GM12892 (cell line): ENCODE measurements at places on chromosomes 12 and 14.
A peak's percentile ranks its signal among the peaks of the same experiment; 100 is the strongest.

DNA sequence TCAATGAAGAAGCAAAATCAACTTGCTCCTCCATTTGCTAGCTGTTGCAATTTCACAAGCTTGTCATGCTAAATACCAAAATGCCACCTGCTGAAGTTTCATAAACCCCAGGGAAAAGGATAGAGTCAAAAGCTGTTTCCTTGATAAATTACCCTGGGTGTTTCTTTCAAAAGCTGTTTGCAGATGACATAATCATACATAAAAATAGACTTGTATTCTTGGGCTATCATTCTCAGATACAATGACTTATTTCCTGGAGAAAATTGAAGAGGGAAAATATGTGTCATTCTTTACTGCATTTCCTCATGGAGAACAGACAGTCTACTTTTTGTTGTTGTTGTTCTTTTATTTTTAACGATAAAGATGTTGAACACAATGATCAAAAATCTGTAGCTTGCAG, 119.2 kb downstream of the GALC start:
- no peak for DNase-seq

DNA sequence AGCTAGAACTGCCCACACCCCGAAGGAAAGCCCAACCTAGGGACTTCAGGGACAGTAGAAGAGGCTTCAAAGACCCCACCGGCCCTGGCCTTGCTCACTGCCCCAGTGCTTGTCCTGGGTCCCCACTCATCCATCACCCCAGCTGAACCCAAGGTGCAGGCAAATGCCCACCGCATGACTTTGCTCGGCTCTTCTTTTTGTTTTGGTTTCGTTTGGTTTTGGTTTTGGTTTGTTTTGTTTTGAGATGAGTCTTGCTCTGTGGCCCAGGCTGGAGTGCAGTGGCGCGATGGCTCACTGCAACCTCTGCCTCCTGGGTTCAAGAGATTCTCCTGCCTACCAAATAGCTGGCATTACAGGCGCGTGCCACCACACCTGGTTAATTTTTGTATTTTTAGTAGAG, 9.0 kb downstream of the CCDC85C start:
- DNase-seq: peak; percentile 65

GRCh38 chr14:76577837-76578236, 183.4 kb upstream of the VASH1 start:
- DNase-seq: no peak

GRCh38 chr12:101018540-101018939, 191.5 kb downstream of the SLC5A8 start:
- no peak for DNase-seq

- DNase-seq: no peak
Observed at GRCh38 chr14:99781091-99781490, 12.1 kb upstream of the EML1 start.

GRCh38 chr12:106108185-106108835, 30.4 kb downstream of the NUAK1 start:
- no peak for DNase-seq

GRCh38 chr14:68784226-68784910, 8.5 kb downstream of the ZFP36L1 start:
- DNase-seq: no peak

DNA sequence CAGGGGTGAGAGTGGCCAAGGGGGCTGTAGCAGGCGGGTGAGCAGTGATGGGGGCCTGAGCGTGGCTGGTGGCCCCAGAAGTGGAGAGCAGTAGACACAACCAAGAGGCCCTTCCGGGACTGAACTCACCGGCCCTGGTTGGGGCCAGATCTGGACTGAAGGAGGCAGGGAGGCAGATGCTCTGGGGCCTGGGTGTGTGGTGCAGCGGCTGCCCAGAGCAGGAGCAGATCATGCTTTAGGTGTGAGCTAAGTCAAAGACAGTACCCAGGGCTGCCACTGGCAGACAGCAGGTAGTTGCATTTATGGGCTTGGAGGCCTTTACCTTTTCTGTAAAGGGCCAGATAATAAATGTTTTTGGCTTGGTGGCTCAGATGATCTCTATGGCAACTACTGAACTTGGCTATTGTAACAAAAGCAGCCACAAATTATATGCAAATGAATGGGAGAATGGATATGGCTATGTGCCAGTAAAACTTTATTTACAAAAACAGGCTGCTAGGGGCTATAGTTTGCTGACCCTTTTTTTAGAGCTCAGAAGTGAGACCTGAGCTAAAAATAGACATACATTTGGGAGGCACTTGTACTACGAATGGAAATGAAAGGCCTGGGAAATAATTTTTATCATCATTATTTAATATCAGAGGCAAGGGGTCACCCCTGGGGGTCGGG, 25.6 kb downstream of the SETD1B start:
- DNase-seq: no peak

DNA sequence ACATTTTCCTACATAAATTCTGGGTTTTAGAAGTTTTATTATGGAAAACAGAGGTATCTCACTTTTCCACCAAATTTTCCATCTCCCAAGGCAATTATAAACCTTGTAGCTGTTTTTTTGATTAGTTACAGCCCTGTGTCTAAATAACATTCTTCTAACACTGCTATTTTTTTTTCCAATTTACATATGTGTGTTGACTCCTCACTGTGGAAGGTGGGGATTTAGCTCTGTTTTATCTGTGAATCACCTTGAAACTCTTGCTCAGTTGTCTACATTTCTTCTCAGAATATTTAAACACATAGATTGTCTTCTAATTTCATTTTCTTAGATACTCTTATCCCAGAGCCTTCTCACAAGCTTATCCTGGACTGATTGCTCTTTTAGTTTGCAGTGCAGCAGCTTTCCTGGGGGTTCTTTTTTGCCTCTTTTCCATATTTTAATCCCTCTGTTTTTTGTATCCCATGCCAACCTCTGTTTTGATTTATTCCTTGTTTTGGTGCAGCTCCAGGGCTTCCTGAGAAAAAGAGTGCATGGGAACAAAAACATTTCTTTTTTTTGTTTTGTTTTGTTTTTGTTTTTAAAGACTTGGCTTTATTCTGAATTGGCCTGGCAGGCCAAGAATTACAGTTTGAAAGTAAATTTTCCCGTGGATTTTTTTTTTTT, 36.7 kb downstream of the TBC1D15 start:
- no peak for DNase-seq

- no peak for DNase-seq
Observed at GRCh38 chr12:54603173-54603814, 14.8 kb upstream of the PPP1R1A start.

GRCh38 chr14:39266525-39266870, 32.8 kb downstream of the MIA2 start:
- DNase-seq: no peak

DNA sequence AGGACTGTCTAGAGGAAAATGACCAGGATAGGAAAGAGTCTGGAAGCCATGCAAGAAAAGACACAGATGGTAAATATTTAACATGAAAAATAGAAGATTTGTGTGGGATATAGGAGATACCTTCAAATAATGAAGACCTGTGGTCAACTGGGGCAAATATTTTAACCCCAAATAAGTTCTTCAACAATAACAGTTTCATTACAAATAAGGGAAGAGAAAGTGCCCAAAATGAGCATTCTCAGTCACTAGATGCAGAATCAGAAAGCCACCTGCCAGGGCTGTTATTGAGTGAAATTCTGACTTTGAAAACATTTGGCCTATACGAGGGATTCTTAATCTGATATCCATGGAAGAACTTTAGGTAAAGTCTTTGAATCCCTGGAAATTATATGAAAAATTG, 231.2 kb upstream of the PLEKHG7 start:
- DNase-seq: no peak

DNA sequence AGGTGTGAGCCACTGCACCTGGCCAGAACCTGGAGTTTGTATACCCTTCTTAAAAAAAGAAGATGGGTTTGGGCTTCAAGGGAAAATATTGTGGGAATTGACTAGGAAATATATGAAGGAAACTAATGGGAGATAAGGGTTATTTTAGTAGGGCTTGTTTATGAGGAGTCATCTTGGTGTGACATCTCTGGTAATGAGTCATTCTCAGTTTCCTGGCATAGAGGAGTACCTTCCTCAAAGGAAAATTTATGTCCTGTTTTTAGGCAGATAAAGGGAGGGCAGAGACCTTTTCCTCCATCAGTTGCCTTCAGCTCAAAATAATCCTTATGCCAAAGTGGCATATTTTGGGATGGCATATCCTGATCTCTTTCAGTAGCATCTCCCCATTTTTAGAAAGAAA, 30.6 kb upstream of the NFKBIA start:
- DNase-seq: no peak

DNA sequence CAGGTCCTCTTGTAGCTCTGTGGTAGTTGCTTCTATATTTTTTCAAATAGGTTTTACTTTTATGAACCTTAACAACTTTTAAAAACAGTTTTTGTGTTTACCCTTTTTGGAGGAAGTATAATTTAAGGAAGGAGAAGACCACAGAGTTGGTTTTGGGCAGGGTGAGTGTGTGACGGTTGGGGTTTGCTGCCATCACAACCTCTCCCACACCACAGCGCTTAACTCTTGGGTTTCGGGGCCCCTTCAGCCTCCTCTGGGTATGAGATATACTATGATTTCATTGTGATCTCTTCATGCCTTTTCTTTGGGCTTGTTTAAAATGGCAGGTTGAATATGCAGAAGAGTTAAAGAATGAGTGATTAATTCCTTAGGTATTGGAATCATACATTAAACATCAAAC, 228.7 kb upstream of the CRY1 start:
- DNase-seq: no peak

- DNase-seq: no peak
Observed at GRCh38 chr12:28130625-28131598, 59.3 kb upstream of the CCDC91 start.

DNA sequence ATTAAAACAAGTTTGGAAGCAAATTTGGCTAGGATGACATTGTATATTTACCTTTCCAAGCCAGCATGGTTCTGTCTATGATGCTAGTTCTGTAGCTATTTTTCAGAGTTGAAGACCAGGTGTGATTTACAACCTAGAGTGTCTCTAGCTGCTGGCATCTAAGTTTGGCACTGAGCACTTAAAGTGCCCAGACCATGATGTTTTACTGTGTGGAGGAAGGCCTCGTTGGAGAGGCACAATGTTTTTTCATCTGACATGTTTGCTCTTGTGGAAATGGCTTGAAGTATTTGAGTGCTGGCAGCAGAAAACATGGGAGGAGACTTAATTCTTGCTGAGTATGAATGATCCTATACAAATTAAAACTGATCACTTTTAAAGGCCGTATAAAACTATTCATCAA, 13.0 kb upstream of the C12orf71 start:
- DNase-seq: no peak

- DNase-seq: no peak
Observed at GRCh38 chr12:99413751-99414150, 233.8 kb upstream of the GARIN6 start.

- DNase-seq: no peak
Observed at GRCh38 chr12:58241099-58241498, 299.7 kb downstream of the ATP23 start.

DNA sequence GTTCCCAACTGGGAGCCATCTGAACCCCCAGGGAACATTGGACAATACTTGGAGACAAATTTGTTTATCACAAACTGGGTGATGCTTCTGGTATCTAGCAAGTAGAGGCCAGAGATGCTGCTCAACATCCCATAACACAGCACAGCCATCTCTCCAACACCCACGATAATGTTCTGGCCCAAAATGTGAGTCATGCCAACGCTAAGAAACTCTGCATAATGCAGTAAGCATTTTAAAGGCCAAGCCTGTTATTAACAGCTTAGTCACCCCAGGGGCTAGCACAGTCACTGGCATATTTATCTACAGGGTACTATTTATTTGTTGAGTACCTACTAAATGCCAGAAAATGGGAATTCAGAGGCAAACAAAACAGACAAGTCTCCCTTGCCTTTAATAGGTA, 873.1 kb upstream of the TMEM132C start:
- no peak for DNase-seq

GRCh38 chr14:92105073-92105892, 1.1 kb downstream of the ATXN3 start:
- DNase-seq: no peak

- DNase-seq: no peak
Observed at GRCh38 chr12:123278101-123278627, 6.5 kb upstream of the CDK2AP1 start.

DNA sequence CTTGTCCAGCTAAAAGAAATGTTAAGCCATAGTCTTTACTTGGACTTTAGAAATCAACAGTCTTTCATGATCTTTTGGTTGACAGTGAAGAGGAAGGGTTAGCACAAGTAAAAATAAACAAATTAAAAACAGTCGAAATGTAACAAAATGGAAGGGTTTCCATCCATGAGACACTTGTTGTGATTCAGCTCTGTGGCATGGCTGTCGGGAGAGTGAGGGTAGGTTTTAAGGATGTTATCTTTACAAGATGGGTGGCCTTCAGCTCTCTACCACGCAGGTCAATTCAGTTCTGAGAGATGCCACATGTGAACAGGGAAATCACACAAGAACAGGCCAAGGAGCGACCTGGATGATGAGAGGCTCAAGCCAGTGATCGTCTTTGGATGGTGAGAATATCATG, 180.2 kb downstream of the PPM1H start:
- DNase-seq: no peak

GRCh38 chr12:116411977-116412376, 134.5 kb upstream of the MED13L start:
- DNase-seq: no peak

DNA sequence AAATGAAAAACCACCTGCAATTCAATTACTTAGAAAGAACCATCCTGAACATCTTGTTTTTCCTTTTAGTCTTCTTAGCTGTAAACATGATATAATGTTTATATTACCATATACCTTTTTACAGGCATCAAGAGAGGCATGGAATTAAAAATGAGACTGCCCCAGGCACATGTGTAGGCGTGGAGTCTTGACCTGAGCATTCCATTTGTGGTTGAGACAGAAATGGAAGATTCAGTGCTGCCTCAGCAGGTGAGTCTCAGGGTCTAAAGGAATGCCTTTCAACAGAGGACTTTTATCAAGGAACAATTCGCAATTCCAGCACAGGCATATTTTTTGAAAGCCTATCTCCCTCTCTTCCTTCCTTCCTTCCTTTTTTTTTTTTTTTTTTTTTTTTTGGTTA, 8.0 kb upstream of the NANOGNB start:
- DNase-seq: no peak
